GM12891 (cell line): ENCODE measurements at places on chromosomes 16 and 17.

DNA sequence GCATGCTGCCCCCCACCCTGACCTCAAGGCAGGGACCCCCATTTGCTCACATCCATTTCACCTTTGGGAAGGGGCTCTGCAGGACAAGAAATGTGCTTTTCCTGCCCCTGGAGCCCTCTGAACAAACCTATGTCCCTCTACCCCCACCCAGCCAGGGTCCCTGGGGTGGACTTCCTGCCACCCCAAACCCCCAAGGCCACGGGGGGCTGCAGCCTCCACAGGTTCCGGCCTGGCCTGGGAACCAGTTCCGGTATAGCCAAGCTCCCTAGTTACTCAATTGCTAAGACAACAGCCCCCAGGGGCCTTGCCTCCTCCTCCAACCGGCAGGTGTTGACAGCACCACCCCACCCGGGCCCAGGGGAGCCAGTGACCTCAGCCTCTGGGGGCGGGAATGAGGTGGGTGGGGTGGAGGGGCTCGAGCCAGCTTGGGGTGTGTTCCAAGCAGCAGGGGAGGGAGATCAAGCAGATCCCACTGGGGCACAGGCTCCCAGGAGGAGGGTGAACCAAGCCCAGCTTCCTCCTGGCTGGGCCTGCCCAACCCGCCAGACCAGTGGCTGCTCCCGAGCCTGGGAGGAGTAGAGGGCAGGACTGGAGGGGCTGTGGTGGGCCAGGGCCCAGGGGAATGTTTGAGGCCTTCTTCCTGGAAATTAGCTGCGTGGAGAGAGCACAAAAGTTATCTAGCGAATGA, 6.6 kb downstream of the PNMT start:
- no peak for DNase-seq

DNA sequence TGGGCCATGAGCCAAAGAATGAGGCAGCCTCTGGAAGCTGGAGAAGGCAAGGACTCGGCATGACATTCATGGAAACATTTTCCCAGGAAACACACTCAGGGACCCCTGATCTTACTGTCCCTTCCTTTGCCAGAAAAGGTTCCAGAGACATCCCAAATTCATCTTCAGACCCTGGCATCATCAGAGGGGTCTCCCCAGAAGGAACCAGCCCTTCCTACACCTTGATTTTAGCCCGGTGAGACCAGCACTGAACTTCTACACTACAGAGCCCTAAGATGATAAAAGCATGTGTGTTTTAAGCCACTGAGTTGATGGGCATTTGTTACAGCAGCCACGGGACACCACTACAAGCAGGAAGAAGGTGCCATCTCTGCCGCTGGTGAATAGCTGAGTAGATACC, 262.3 kb downstream of the C16orf95 start:
- no peak for DNase-seq

DNA sequence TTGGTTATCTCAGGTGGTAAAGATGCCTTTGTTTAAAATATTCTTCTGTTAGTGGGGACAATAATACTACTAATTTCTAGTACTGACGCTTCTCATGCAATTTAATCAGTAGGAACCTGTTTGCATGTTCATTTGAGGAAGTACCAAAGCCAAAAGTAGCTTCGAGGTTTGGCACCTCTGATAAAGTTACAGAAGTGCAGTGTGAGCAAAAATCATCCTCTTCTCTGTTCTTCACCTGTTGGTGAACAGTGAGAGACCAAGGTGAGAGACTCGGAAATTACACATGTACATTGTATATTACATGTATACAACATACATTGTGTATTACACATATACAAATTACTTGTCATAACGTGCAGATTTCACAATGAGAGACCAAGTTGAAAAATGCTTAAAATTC, 404.6 kb downstream of the MAF start:
- DNase-seq: no peak

DNA sequence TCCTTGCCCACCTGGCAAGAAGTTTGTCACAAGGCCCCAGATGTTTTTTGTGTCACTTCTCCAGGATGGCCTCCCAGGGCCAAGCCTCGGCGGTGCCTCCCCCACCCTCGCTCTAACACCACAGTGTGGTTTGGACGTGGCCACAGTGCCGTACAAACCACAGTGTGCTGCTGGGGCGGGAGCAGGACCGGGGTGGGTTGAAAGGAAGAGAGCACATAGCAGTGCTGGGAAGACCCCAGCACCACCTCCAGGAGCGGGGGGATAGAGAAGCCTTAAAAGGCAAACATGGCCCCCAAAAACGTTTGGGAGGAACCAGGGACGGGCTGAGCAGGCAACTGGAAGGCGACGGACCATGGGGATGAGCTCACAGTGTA, 5.0 kb upstream of the BCL6B start:
- no peak for DNase-seq

GRCh38 chr16:82062645-82063058, 27.6 kb downstream of the HSD17B2 start:
- no peak for DNase-seq

GRCh38 chr16:66207139-66207882, 159.2 kb upstream of the CDH5 start:
- DNase-seq: no peak

DNA sequence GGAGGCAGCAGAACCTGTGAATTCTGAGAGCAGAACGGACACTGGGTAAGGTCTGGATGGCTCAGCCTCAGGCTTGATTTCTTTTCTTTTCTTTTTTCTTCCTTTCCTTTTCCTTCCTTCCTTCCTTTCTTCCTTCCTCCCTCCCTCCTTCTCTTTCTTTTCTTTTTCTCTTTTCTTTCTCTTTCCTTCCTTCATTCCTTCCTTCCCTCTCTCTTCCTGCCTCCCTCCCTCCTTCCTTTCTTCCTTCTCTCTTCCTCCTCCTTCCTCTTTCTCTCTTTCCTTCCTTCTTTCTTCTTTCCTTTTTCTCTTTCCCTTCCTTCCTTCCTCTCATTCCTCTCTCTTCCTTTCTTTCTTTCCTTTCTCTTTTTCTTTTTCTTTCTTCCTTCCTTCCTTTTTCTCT, 38.0 kb downstream of the OR3A1 start:
- no peak for DNase-seq

DNA sequence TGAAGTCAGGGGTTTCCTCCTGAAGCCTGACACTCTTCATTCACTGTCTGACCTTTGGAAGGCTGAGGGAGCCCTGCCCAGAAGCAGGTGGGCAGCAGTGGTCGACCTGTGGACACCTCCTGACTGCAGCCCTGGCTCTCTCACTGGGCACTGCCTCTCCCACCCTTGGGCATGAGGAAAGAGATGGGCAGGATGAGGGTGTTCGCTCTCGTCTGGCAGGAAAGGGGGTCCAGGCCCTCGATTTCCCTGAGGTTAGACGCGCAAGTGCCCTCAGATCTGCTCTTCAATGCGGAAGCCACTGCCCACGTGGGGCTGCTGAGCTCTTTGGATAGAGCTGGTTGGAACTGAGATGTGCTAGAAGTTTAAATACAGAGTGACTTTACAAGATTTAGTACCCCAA, 171.9 kb downstream of the AHSP start:
- DNase-seq: no peak

GRCh38 chr17:71633391-71633849, 487.4 kb upstream of the SOX9 start:
- no peak for DNase-seq

GRCh38 chr16:9906218-9906617, 276.0 kb downstream of the GRIN2A start:
- no peak for DNase-seq

GRCh38 chr17:80591788-80592187, 47.1 kb downstream of the RPTOR start:
- no peak for DNase-seq

DNA sequence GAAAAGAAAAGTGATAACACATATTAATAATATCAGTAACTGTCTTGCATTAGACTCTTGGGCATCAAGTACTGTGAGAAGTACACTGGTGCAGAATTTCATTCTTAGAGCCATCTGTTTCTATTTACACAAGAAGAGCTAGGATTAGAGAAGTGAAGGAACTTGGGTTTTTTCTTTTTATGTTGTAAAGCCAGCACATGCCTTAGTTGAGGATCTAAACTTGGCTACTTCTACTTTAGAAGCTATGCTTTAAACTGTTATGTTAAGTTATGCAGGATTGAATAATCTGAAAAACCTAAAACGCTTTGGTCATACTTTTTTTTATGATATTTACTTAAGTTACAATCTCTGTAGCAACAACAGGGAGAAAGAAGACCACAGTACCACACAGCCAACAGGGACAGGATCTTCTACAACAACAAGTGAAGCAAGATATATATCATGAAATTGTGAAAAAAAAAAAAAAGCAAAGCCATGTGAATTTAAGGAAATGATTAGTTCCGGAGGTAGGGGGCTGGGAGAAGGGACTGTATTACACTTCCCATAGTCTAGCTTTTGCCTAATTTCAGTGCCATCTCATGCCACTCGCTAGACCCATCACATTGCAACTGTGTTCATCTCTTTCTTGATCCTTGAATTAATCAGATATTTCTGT, 305.1 kb upstream of the GOT2 start:
- DNase-seq: no peak

GRCh38 chr17:81108220-81108619, 57.1 kb upstream of the PVALEF start:
- no peak for DNase-seq

DNA sequence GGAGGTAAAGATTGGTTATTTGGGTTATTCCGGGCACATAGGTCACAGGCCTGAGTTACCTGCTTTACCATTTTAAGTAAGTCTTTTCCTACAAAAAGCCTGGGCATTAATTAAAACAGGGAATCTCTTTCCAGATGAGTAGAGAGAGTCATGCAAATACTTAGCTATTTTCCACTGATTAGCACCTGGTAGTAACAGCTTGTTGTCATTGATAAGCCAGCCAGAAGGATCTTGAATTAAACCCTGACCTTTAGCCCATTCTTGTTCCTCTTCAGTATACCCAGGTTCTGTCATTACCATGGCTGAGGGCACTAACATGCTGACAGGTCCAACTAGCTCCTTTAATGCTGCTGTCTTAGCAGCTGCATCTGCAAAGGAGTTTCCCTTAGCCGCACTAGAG, 44.4 kb upstream of the ARL4D start:
- DNase-seq: no peak

- DNase-seq: no peak
Observed at GRCh38 chr17:9900784-9901183, 4.3 kb downstream of the RCVRN start.

DNA sequence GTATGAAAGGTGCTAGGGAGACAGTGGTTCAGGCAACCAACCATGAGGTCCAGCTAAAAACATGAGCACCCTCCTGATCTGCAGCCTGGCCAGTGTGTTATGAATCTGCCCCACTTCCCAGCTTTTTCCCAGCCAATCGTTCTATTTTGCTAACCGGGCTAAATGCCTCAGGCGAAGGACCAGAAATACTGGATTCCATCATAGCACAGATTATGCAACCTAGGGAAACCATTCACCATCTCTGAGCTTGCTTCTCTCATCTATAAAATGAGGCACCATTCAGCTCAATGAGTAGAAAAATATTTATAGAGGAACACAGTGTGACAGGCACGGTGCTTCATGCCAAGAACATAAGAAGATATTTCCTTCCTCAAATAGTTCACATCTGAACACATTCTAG, 45.2 kb upstream of the NUDT7 start:
- no peak for DNase-seq

DNA sequence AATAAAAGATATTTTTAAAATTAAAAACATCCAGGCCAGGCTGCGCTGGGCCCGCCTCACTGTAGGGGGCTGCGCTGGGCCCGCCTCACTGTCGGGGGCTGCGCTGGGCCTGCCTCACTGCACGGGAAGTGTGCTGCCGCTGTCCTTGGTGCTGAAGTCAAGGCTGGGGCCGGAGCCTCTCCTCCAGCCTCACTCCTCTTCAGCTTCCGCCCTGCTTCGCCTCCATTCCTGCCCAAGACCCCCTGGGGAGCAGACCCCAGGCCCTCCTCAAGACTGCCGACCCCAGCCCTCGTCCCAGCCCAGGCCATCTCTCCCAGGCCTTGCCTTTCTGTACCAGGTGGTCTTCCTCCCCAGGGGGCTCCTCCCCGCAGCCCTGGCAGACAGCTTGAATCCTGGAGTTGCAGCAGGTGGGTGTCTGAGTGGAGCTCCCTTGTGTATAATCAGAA, 26.2 kb downstream of the ENDOV start:
- DNase-seq: peak; percentile 92

- DNase-seq: no peak
Observed at GRCh38 chr17:76781056-76781982, 43.4 kb downstream of the MFSD11 start.

DNA sequence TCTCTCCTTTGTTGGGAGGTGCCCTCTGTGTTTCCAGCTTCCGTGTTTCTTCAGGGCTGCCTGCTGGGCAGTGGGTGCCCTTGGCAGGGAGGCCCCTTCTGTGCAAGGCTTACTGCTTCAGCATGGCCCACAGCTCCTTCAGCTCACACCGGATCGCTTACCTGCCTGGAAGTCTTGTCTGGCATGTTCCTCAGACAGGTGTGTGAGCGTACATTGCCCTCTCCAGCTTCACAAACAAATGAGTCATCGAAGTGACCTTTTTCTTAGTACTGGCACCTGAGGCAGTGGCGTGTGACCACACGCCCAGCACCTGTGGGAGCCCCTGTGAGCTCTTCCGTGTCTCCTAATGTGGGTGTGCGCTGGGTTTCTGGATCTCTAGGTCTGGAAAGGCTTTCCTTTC, 3.5 kb downstream of the RAB40C start:
- DNase-seq: no peak

- no peak for DNase-seq
Observed at GRCh38 chr17:36761203-36761950, 160.0 kb downstream of the MRM1 start.

DNA sequence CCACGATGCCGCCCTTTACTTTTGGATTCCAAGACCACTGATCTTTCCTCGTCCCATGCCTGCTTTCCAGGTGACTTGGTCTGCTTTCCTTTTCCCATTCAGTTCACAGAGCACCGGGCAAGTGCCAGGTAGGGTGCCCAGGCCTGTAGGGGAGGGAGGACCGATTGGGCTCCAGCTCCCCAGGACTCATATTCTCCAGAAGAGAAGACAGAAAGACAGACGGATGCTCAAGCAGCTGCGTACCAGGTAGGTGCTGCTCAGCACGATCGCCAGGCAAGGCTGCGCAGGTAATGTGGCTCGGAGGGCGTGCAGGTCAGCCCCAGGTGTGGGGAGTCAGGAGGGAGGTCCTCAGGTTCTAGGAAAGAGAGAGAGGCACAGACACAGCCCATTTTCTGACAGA, 67.5 kb upstream of the ZNF423 start:
- no peak for DNase-seq

- peak; percentile 50 for DNase-seq
Observed at GRCh38 chr17:42618442-42619150, 9.1 kb downstream of the TUBG1 start.

- no peak for DNase-seq
Observed at GRCh38 chr17:69733171-69734012, 318.9 kb downstream of the MAP2K6 start.

DNA sequence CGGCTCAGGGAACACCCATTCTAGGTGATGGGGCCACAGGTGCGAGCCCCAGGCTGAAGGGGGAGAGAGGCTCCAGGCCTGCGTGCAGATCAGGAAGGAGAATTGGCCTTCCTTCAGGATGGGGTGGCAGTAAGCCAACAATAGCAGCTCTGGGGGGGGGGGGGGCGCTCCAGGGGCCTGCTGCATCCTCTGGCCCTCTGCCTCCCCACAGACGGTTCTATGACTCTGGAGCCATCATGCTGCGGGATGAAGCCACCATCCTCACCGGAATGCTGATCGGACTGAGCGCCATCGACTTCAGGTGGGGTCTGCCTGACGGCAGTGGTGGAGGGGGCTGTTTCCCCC, 6.1 kb downstream of the RUNDC3A start:
- no peak for DNase-seq
